NCI-H1048 (cell line): ENCODE measurements at places on chromosomes 4 and X.

DNA sequence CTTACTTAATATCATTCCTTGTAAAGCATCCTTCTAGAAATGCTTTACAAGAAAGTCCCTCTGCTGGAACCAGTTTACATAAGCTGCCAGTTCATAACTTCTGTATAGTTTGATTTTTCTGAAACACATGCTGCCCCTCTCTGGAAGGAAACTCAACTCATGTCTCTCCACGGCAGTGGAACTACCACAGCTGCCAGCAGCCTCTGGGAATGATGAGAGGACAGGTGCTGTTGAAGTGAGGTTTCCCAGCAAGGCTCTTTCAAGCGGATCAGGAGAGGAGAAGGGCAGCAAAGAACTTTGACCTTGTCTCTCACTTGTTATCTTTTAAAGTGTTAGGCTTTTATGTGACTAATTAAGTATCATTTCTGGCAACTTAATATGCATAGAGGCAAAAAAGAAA, 7.3 kb downstream of the GRPR start:
- DNase-seq, result no peak

DNA sequence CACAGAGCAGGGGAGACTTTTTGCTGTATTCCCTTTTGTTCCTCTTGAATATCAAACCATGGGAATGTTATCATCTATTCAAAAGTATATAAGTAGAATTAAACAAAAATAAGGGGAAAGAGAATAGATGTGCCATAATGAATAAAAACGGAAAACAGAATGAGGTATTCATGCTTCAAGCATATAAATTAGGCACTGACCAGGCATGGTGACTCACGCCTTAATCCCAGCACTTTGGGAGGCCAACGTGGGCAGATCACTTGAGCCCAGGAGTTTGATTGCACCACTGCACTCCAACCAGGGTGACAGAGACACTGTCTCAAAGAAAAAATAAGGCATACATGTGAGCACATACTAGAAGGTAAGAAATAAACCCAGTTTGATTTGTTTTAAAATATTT, 16.3 kb upstream of the NEUROG2 start:
- DNase-seq, result no peak

- no peak for DNase-seq
These were observed 130.8 kb upstream of the DKK2 start for GRCh38 chr4:107166873-107167450.

GRCh38 chr4:37533286-37534033, 152.7 kb downstream of the RELL1 start:
- peak; percentile 52 for DNase-seq

GRCh38 chr4:124095621-124096020, 616.9 kb downstream of the ANKRD50 start:
- no peak for DNase-seq

DNA sequence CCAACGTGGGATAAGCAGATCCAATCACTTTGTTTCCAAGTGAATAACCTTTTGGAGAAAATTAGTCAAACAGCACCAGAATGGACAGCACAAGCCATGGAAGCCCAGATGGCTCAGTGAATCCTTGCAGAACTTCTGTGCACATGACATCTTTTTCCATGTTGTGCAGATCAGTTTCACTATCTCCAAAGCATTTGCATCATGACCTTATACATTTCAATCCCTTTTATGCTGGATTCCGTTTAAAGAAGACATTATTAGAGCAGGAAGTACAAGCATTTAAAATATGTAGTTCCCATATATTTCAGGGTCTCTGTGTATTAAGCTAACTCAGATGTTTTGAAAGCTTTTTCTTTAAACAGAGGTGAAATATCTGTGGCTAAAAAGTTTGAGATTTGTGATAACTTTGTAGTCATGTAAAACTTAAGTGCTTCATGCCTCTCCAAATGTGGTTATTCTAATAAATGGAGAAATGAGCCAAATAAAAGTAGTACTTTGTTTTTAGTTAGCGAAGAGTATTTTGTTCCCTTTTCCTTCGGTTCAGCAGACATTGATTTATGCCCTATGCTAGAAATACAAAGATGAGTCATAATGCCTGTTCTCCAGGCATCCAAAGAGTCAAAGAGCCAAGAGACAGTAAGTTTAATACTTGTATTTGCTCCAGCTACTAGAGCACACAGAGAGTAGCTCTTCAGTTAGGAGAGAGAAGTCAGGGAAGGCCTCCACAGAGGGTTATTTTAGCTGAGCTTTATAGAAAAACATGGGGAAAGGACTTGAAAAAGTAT, 39.0 kb downstream of the PLAC8 start:
- DNase-seq, result no peak

DNA sequence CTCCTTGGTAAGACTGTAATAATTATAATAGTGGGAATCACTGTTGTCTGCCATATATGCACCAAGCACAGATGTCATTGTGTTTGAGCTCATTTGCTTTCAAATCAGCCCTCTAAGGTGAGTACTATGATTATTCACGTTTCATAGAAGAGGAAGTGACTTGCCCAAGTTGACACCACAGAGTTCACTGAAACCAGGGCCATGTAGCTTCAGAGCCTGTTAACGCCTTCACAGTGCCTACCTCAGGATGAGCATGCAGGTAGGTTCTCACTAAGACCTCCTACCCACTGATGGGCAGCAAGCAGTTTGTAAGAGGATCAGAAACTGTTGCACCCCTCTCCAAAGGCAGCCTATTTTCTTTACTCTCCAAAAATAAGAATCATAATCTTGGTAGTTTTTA, 27.4 kb downstream of the TMPRSS11A start:
- DNase-seq, result no peak
